Stimulated activated CD8-positive, alpha-beta memory T cell treated with anti-CD3 and anti-CD28 coated beads, Interleukin-4, amount 100 ng/mL, for 4 hours (primary cell): ENCODE measurements at places on chromosomes 4 and X.

- no peak for DNase-seq
Observed at GRCh38 chr4:128006592-128006991, 41.4 kb downstream of the ABHD18 start.

- DNase-seq: no peak
Observed at GRCh38 chrX:13754765-13755164, 20.2 kb downstream of the OFD1 start.

DNA sequence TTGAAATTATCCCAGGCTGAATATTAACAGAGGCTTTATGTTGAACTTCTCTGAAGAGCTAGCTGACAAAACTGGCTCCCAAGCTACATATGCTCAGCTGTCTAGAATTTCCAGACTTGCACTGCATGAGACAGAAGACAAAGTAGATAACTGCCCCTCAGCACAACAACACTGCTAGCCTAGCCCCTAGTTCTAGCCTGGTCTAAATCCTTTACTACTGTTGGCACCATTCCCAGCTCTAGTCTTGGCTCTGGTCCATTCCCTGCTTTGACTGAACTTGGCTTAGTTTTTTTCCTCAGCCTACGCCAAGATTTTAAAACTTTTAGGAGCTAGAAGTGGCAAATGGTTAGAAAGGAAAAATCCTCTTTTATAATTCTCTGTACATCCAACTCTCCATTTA, 7.6 kb upstream of the OPHN1 start:
- DNase-seq: no peak

- no peak for DNase-seq
Observed at GRCh38 chr4:8791609-8792008, 80.0 kb downstream of the HMX1 start.

GRCh38 chrX:119917877-119918276, 22.2 kb downstream of the AKAP14 start:
- DNase-seq: no peak
